ENCODE measurements at places on chromosomes 7 and 10.

DNA sequence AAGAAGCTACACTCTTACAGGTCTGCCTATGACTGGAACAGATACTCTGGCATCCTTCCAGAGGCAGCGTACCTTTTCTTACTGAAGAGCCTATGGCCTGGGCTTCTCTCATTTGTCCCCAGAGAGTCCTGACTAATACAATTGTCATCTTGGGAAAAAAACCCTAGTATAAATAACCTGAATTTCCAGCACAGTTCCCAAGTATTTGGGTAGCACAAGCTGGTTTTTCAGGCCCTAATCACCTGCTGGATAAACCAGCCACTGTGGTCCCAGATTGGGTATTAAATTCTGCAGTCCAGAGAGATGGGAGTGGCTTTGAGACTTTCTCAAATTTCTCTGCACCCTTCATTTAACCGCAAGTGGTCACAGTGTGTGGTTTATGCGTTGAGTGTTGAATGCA lies 186.8 kb upstream of the NEBL start:
- no peak for DNase-seq

DNA sequence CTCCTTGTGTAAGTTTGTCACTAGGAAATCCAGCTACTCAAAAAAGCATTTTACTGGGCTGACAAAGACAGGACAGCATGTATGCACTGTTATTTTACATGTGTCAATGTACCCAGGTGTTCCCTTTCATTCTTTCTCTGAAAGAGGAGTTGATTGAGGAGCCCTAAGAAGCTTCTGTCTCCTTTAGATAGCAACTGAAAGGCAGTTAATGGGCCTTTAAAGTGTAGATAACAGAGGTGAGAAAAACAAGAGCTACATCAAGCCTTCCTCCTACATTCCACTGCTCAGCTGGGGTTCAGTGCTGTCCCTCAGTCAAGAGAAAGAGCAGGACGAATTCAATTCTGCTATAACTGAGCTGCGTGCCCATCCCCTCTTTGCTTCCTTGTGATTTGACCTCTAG lies 12.8 kb upstream of the WIPF3 start:
- DNase-seq: no peak

DNA sequence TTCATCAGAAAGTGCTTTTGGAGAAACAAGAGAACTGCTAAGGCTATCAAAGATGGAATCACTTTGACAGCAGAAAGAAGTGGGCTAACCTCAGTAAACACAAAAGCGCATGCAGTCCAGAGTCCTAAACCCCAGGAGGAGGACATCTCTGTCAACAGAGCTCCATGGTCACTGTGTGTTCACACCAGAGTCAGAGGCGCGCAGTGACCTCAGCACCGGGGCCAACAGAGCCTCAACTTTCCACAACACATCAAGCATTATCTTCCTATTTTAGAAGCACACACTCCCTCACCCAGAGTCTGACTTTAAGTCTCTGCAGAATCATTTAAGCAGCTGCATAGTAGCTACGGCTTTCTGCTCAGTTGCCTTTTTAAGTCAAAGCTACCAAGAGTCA lies 195.3 kb downstream of the DIP2C start:
- DNase-seq: no peak

DNA sequence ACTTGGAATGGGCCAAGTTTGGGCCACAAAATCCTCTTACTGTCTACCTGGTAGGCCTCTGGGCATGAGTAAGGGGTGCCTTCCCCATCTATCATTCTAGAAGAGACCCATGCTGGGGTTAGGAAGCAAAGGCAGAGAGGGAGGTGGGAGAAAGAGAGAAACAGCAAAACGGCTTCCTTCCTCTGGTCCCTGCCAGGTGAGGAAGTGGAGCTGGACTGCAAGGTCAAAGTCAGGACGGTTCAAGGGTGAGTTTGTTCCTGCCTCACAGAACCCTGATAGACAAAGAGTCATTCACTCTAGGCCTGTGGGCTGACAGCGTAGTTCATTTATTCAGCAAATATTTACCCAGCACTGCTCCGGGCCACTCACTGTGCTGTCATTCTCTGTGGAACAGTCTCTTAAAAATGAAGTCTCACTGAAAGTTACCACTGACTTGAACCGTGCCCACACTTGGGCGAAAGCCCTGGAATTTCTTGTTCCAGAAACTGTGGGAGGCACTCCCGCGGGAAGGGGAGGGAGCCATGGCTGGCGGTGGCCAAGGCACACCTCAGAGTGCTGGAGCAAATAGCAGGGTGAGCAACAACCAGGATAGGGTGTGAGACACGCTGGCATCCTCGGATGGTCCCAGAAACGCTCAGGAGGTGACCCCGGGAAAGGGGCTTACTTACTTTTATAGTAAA lies 26.2 kb upstream of the ECHDC3 start:
- peak; percentile 70 for DNase-seq

DNA sequence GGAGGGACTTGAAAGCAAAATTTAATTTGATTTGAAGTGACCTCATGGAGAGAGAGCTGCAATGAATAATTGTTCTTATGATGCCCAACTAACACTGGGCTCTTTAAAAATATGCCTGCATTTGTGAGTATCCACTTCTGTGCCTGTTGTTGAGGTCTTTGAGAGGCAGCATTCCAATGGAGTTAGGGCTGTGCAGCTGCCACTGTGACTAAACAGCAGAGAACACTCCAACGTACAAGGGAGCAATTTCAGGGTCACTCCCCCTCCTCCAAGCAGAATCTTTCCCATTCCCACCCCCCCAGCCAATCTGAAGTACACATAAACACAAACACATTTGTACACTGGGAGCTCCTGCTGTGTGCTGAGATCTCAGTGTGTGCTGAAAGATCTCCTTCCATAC lies 28.0 kb upstream of the GSAP start:
- DNase-seq: no peak

GRCh38 chr7:25429731-25430130 lies 201.4 kb upstream of the NPVF start:
- peak; percentile 22 for DNase-seq

DNA sequence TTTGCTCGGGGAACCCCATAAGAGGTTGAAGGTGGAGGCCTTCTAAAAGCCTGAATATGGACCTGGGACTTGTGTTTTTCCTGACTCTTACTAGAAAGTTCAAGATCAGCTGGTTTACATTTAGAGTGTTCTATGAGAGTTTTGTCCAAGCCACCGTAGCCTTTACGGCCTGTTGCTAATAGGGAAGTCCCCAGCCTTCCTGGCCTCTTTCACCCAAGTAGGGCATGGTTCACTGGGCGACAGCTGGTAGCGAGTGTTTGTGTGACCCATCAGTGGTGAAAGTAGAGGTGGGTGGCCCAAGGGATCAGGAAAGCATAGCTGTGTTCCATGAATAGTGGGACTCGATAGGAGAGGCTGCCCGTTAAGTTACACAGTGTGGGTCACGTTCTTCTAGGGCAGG lies 60.1 kb downstream of the RABGEF1 start:
- DNase-seq: no peak

- no peak for DNase-seq
These were observed 18.6 kb upstream of the ZMIZ1 start for GRCh38 chr10:79049931-79050895.

Data from transverse colon (tissue), 4 donors.